NCI-H460 (cell line): ENCODE measurements at places on chromosomes 5 and 9.

DNA sequence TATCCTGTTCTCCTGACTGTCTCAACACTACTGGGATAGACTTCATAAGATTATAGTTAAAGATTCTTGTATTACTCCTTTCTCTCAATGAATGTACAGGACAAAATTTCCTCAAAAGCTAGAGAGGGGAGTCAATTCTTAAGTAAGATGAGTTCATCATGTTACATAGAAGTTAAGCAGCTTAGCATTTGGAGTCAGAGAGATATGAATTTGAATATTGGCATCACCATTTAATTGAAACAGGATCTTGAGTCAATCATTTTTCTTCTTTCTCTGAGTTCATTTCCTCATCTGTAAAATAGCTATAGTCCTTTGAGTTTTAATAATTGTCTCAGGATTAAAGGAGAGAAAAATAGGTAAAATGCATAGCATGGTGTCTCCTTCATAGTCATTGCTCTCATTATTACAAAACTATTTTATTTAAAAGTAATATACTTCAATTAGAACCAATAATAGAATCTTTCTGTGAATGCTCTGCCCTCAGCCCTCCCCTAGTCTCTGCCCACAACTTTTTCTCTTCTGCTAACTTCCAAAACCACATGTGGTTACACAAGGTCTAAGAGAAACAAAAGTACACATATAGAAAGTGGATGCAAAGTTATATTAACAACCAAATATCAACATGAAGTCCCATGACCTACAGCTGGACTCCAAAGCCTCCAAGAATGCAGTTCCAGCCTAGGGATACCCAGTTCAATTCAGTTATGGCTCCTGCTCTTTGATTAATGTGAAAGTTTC is 265.6 kb downstream of the TLE1 start:
- DNase-seq = no peak

DNA sequence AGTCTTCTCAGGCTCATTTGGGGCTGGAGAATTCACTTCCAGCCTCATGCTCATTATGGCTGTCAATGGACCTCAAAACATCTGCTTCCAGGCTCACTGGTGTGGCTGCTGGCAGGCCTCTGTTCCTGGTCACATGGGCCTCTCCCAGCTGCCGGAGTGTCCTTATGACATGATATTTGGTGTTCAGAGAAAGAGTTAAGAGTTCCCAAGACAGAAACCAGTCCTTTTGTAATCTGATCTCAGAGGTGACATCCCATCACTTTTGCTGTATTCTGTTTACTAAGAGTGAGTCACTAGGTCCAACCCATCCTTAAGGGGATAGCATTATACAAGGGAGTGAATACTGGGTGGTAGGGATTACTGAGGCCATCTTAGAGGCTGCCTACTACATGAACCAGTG is 104.6 kb downstream of the CACNA1B start:
- peak; percentile 16 for DNase-seq

GRCh38 chr5:88662846-88663245 is 220.1 kb downstream of the MEF2C start:
- DNase-seq = peak; percentile 91

- peak; percentile 8 for DNase-seq
Observed at GRCh38 chr5:95284572-95285408, at the start of gene MCTP1. MCTP1 (minus strand) TSS chr5:95285094.

GRCh38 chr5:15587916-15588315 is 87.9 kb downstream of the FBXL7 start:
- DNase-seq = no peak

DNA sequence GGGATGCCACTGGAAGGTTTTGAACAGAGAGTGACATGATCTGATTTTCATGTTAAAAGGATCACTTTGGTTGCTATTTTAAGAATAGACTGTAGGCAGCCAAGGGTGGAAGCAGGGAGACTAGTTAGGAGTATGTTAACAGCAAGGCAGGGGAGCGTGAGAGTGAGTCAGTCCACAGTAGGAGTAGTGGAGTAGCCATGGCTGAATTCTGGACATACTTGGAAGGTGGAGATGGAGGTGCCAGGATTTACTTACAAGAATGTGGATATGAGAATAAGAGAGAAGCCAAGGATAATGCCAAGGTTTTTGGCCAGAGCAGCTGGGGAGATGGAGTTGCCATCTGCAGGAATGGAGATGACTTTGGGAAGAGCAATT is 118.8 kb downstream of the GALNT10 start:
- no peak for DNase-seq

- DNase-seq = no peak
Observed at GRCh38 chr5:133851521-133851920, 116.9 kb downstream of the C5orf15 start.

GRCh38 chr5:43422143-43422542 is 10.0 kb upstream of the CCL28 start:
- DNase-seq = no peak

GRCh38 chr9:132288966-132289365 is 65.8 kb downstream of the SETX start:
- no peak for DNase-seq

- no peak for DNase-seq
Observed at GRCh38 chr9:72506615-72507014, 14.8 kb upstream of the TMC1 start.

DNA sequence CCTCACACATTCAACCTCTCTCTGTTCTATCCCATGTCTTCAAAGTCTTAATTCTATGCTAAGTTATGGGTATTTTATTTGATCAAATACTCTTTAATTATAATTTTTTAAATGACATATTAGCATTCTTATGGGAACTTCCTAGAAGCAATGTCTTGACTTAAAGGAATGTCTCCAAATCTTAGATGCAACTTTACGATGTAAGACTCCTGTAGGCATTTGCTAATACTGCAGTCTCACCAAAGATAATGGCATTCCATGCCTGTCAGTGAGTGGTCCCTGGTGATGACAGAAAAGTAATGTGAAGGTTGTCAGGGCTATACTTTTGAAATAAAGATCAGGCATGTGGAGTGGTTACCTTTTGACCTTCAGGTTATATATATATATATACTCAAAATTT is 1654.2 kb upstream of the WWC1 start:
- DNase-seq = no peak

DNA sequence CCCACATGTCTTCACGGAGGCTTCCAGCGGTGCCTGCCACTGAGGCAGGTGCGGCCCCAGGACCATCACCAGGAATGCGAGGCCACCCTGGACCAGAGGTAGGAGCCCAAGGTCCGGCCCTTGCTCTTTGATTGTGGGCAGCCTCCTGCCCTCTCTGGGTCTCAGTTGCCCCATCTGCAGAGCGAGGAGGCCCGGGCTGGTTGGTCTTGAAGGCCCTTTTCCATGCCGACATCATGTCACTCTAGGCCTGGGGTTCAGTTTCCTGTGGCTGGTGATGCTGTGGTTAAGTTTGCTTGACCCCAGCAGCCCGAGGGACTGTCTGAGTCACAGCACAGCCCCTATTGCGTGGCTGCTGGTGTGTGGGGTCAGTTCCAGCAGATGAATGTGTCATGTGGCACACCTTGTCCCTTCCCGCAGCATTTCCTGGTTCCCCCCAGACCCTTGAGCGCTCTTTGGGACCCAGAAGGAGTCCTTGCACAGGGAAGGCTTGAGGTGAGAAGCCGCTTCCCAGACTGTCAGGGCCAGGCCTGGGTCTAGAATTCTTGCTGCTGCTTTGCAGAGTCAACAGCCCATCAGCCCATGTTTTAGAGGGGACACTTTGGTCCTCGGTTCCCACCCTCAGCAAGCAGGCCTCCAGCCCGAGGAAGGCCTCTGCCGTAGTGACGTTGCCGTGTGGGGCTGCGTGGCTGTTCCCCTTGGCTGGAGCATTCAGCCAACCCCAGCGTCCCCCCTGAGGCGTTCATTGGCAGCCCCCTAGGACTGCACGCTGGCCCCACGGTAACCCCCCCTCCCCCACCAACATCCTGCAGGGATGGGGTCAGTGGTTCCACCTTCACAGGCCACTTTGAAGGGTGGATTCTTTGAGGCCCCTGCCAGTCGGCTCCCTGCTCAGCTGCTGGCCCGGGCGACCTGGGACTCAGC is 31.0 kb upstream of the HMCN2 start:
- DNase-seq = no peak
